ENCODE measurements at places on chromosomes 7 and 10.

DNA sequence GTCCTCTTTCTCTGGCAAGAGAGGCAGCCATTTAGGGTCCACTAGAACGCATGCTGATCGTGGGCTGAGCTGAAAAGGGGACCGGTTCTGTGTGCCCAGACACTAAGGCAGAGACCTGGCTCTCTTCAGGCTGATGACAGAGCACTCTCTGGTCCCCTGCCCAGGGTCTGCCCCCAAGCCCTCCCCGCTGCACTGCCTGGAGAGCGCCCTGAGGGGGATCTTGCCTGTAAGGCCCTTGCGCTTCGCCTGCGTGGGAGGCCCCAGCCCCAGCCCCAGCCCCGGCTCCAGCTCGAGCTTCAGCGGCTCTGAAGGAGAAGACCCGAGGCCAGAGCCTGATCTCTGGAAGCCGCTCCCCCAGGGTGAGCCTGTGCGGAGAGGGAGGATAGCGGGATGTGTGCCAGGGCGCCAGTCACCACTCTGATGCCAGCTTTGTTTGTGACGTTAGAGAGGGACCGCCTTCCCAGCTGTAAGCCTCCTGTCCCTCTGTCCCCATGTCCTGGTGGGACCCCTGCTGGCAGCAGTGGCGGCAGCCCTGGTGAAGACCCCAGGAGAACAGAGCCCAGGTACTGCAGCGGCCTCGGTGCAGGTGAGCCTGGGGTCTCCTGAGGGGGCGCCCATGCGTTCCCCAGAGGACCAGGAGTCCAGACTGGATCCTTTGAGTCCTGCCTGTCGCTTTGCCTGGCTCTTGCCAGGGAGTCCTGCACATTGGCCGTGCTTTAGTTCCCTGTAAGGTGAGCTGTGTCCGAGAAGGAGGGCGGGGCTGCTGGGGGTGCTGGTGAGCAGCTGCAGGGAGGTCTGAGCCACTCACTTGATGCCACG lies 43.2 kb downstream of the ZNF467 start:
- no peak for DNase-seq

DNA sequence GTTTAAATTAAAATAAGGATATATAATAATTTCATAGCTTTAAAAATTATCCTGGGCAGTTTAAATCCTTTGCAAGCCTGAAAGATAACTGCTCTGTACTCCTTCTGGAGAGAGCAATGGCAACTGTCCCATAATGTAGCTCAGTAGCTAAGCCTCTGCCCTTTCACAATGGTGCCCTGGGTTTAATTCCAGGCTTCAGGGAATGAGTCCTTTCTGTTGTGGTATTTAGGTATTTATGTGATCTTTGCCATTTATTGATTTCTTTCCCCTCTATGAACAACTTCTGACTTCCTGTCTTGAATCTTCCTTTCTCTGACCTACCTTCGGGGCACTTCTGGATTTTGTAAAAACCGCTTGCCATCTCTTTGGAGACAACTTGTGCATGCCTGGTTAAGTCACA lies 773.2 kb downstream of the IPMK start:
- no peak for DNase-seq

DNA sequence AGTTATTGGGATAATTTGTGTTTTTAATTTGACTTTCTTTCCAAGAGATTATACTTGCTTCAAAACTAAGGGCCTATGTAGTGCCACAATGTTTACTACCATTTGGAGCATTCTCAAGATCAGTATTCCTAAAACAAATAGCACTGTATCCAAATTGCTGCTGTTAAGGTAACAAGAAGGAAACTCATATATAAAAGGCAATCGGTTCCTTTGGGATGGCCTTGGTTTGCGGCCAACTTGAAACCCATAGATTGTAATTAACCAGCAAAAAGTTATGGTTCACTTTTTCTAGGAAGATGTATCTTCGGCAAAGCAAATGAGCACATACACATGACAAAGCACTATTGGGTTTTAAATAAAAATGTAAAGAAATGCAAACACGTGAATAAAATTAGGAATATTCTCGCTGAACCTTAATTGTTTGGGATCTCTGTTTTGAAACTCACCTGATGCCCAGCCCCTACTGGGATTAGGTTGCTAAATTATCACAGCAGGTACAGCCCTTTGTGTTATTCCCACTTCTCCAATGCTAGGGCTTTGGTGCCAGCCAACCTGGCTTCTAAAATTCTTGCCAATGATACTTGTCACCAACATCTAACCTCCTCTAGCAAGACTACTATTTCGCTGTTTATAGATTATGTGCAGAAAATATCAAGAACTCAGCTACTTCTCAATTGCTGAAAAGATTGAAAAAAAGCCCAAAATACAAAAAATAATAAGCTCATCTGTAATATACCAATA lies 16.0 kb downstream of the CDNF start:
- DNase-seq = no peak

GRCh38 chr10:131187274-131187673 lies 124.2 kb downstream of the TCERG1L start:
- no peak for DNase-seq

DNA sequence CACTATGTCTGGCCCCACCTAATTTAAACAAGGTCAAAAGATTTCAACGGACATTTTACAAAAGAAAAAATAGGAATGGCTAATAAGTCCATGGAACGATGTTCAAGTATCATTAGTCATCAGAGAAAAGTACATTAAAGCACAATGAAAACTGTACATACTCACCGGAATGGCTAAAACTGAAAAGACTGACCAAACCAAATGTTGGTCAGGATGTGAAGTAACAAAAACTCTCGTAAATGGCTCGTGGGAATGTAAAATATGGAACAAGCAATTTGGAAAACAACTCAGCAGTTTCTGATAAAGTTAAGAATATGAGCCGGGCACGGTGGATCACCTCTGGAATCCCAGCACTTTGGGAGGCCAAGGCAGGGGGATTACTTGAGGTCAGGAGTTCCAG lies 65.7 kb upstream of the PARD3 start:
- DNase-seq = no peak

All from stimulated activated CD8-positive, alpha-beta memory T cell treated with anti-CD3 and anti-CD28 coated beads, Interleukin-4, amount 100 ng/mL, for 1 hour (primary cell).